Stimulated activated CD4-positive, alpha-beta T cell treated with anti-CD3 and anti-CD28 coated beads, TNF-alpha, amount 100 ng/mL, for 48 hours (primary cell): ENCODE measurements at places on chromosomes 1 and 21.

- DNase-seq = no peak
These were observed 53.3 kb upstream of the GJA8 start for GRCh38 chr1:147849098-147849895.

GRCh38 chr1:17212487-17213121 is 7.7 kb downstream of the PADI1 start:
- peak; percentile 22 for DNase-seq

DNA sequence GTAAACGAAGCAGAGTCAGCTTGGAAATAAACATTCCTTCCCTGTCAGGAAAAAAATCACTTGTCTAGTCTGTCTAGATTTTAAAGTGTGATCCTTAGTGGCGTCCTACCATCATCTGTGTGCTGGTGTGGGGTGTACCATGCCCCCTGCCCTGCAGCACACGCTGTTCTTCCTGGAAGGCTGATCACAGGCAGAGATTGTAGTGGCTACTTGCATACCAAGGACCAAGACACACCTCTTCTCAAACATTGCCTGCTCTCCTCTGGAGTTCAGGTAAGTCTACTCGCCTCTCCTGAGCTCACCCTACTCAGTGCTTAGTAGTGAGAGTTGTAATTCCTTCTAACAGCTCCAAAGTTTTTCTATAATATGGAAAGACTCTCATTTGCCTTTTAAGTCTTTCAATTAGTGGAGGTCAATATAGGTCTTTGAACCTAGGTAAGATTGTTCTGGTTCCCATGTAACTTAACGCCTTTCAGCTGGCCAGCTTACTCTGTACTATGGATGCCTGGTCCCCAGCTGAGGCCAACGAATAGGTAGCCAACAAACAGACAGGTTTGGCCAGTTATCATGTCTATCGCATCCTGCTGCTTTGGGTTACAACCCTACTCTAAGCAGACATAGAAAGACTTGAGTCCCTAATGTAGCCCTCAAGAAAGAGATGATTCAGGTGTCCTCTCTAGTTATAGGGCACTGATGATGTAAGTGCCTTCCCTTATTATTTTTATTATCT is 55.4 kb downstream of the XCL1 start:
- DNase-seq = no peak

DNA sequence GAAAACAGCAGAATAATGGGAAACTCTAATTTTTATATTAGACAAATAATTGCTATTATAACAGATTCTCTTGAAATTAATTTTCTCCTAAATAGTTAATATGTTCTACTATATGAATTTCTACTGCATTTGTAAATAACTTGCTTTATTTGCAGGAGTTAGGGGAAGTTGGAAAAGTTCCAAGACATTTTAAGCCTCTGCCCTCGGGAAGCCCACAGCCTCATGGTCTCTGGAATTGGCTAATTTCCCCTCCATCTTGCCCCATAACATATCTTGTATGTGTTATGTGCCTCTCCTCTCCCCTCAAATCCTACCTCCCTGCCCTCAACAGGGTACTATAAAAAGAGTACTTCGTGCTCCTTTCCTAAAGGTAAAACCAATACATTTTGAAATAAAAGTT is 271.4 kb upstream of the NR5A2 start:
- DNase-seq = no peak

DNA sequence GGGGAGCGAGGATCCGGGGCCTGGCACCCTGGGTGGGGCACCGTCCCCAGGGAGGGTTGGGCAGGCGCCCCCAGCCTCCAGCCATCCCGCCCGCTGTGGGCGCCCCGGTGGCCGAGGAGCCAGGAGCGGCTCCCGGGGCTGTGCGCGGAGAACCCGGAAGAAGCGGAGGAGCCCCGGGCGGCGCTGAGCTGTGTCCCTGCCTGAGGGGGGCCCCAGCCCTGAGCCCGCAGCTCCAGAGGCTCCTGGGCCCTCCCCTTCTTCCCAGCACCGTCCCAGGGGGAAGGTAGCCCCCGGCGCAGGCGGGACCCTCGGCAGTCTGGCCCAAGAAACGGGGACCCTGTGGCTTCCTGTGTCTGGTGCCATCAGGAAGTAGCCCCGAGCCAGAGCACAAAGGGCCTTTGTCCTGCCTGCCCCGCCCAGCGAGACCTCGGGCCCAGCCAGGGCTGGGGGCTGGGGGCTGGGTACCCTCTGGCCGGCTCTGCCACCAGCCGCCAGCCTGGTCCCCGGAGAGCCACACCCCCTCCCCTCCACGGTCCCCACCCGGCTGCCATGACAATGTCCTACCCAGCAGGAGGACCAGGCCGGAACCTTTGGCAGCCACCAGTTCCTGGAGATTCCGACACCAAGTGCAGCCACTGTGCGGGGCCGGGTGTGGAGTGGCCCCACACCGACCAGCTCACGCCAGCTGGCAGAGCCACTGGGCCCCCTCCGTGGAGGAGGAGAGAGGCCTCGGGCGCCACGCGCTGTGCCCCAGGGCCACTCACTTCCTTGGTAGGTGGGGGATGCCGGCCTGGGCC is 15.6 kb upstream of the TTLL10 start:
- DNase-seq = no peak

GRCh38 chr1:159008744-159009188 is 941 bp upstream of the IFI16 start:
- DNase-seq = peak; percentile 36

- DNase-seq = no peak
These were observed 12.9 kb downstream of the GPA33 start for GRCh38 chr1:167077128-167077867.

DNA sequence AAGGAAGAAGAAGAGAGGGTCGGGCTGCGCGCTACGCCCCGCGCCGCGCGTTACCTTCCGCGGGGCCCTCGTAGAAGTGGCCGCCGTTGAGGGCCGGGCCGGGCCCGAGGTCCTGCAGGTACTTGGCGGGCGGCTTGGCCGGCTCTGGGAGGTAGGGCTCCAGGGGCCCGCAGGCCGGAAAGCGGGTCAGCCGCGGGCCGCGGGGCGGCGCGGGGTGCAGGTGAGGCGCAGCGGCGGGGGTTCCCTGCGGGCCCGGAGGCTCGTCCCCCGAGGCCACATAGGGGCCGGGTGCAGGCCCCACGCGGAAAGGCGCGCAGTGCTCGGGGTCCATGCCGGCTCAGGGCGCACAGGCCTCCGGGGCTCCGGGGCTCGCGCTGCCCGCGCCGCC is 196 bp downstream of the ALX3 start:
- DNase-seq = no peak
